ENCODE measurements at places on chromosomes 5 and 9. TPM values are rescaled to one million over a fixed set of nuclear protein-coding genes. Genes with fewer than 3 reads are reported as not detected.

- H3K27me3 ChIP-seq: no peaks in the 10 kb centered on the region
- no peak overlapping the region for H3K4me3 ChIP-seq
- H3K4me1 ChIP-seq: no peaks in the 10 kb centered on the region
- DNase-seq: no peak
- no peak overlapping the region for H3K27ac ChIP-seq
- peaks cover under 1% of the 10 kb centered on the region for H3K36me3 ChIP-seq
Observed at GRCh38 chr5:158039911-158040347, 181.0 kb upstream of the CLINT1 start.

- H3K27ac ChIP-seq: no peak overlapping the region
- DNase-seq: no peak
- no peak overlapping the region for H3K4me3 ChIP-seq
Observed at GRCh38 chr5:148623741-148624140, 30.6 kb downstream of the HTR4 start.

- H3K27ac ChIP-seq: no peak overlapping the region
- peaks cover 17% of the 10 kb centered on the region for H3K27me3 ChIP-seq
- DNase-seq: no peak
- peaks cover 3% of the 10 kb centered on the region for H3K36me3 ChIP-seq
Observed at GRCh38 chr9:7212101-7212500, 454.3 kb downstream of the KDM4C start.

GRCh38 chr9:101626295-101626694 lies 31.5 kb upstream of the PPP3R2 start:
- no peak for DNase-seq
- H3K4me3 ChIP-seq: peak overlapping the region; percentile 18
- H3K36me3 ChIP-seq: no peaks in the 10 kb centered on the region
- H3K27ac ChIP-seq: no peak overlapping the region

GRCh38 chr5:73499187-73499586 lies 945 bp downstream of the BTF3 start:
- peaks cover 3% of the 10 kb centered on the region for H3K27me3 ChIP-seq
- H3K36me3 ChIP-seq: peaks cover 32% of the 10 kb centered on the region
- H3K4me3 ChIP-seq: peak overlapping the region; percentile 95
- DNase-seq: no peak
- peak overlapping the region; percentile 97 for H3K27ac ChIP-seq
- H3K4me1 ChIP-seq: peaks cover 28% of the 10 kb centered on the region

GRCh38 chr5:89628876-89629635 lies 746.1 kb upstream of the MEF2C start:
- H3K27me3 ChIP-seq: no peaks in the 10 kb centered on the region
- no peak overlapping the region for H3K27ac ChIP-seq
- no peaks in the 10 kb centered on the region for H3K4me1 ChIP-seq

DNA sequence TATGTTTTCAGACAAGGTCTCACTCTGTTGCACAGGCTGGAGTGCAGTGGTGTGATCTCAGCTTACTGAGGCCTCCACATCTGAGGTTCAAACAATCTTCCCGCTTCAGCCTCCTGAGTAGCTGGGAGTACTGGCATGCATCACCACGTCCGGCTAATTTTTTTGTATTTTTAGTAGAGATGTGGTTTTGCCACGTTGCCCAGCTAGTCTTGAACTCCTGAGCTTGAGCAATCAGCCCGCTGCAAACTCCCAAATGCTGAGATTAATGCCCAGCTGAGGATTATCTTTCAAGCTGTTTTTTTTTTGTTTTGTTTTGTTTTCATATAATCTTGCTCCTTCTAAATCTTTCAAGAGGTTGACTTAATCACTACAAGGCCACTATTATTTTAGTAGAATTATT lies 47.3 kb upstream of the SLC28A3 start:
- no peak overlapping the region for H3K4me3 ChIP-seq
- no peaks in the 10 kb centered on the region for H3K27me3 ChIP-seq
- no peaks in the 10 kb centered on the region for H3K36me3 ChIP-seq
- H3K4me1 ChIP-seq: peaks cover 8% of the 10 kb centered on the region

- H3K27me3 ChIP-seq: no peaks in the 10 kb centered on the region
- H3K27ac ChIP-seq: no peak within 1 kb of the TSS
- no peak for DNase-seq
- no peaks in the 10 kb centered on the region for H3K36me3 ChIP-seq
- H3K4me3 ChIP-seq: no peak within 1 kb of the TSS
Observed at GRCh38 chr5:149063017-149063687, at the start of gene SH3TC2. Gene SH3TC2 (minus strand): TSS chr5:149063062. CDS start chr5:149063022, 40 bp downstream.

GRCh38 chr5:11240293-11241190 lies 479.5 kb upstream of the DAP start:
- peaks cover 14% of the 10 kb centered on the region for H3K4me1 ChIP-seq
- no peak for DNase-seq
- no peak overlapping the region for H3K27ac ChIP-seq
- no peaks in the 10 kb centered on the region for H3K27me3 ChIP-seq
- H3K4me3 ChIP-seq: peak overlapping the region; percentile 14

DNA sequence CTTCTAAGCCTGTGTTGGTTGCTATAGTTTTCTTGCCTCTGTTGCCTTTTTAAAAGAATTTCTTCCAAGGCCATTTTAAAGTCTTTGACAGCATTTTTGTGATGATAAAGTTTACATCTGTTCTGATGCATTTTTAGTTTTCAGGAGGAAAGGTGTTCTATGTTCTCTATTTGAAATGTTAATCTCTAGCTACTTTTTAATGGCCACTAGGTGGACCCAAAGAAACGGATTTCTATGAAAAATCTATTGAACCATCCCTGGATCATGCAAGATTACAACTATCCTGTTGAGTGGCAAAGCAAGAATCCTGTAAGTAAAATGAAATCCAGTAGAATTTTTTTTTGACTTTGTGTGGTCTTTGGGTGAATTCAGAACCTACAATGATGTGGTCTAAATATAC lies 60.2 kb downstream of the MELK start:
- no peaks in the 10 kb centered on the region for H3K36me3 ChIP-seq
- no peak overlapping the region for H3K4me3 ChIP-seq
- no peak overlapping the region for H3K27ac ChIP-seq

DNA sequence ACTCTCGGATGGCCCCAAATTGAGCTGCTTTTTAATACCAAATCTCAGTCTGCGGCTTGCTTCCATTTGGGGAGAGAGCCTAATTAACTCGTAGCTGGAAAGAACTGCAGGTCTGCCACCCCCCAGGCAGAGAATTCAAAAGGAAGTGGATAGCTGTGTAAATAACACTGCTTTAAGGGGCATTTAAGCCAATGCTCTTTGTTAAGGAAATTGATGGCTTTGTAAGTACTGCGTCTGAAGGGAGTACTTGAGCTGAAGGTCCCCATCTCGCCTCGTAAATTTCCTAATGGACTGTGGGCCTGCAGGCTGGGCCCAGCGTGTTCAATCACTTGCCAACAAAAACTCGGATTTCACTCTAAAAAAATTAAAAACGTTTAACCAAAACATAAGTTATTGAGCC lies 132.7 kb downstream of the PAPPA start:
- no peak overlapping the region for H3K4me3 ChIP-seq
- no peak for DNase-seq
- peaks cover 5% of the 10 kb centered on the region for H3K27me3 ChIP-seq
- no peaks in the 10 kb centered on the region for H3K4me1 ChIP-seq
- H3K27ac ChIP-seq: no peak overlapping the region

- H3K27ac ChIP-seq: peak overlapping the region; percentile 98
- H3K4me3 ChIP-seq: peak overlapping the region; percentile 85
- H3K36me3 ChIP-seq: peaks cover 35% of the 10 kb centered on the region
- peaks cover 73% of the 10 kb centered on the region for H3K4me1 ChIP-seq
Observed at GRCh38 chr9:33130961-33131789, 36.0 kb downstream of the B4GALT1 start.

DNA sequence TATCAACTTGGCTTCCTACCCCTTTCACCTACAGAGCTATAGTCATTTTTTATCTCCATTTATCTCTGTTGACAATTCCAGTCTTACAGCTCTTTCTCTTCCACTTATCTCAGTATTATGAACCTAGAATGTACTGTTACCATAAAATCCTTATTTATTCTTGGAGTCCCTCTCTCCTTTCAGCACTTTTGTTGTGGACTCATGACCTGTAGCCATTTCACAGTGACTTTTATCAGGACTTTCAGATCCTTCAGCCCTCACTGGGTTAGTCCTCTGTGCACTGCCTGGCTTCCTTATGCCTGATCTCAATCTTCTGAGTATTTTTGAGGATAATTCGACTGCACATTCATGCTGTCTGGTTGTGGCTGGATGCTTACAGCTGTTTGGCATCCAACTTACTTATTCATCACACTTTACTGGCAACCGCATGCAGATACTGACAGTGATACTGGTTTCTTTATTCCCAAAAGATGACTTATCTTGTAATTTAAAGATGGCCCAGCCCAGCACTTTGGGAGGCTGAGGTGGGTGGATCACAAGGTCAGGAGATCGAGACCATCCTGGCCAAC lies 293.3 kb downstream of the MAN2A1 start:
- H3K36me3 ChIP-seq: no peaks in the 10 kb centered on the region
- peaks cover 12% of the 10 kb centered on the region for H3K27me3 ChIP-seq
- no peaks in the 10 kb centered on the region for H3K4me1 ChIP-seq
- no peak for DNase-seq
- no peak overlapping the region for H3K27ac ChIP-seq
- no peak overlapping the region for H3K4me3 ChIP-seq

GRCh38 chr9:128275198-128276007 lies at the start of gene GOLGA2:
Gene GOLGA2 (minus strand): TSS chr9:128276007. CDS start chr9:128275976, 31 bp downstream.
- H3K36me3 ChIP-seq: no peaks in the 10 kb centered on the region
- peak; percentile 86 for DNase-seq
- peak within 1 kb of the TSS; percentile 98 for H3K4me3 ChIP-seq
- peak within 1 kb of the TSS; percentile 99 for H3K27ac ChIP-seq
- no peaks in the 10 kb centered on the region for H3K27me3 ChIP-seq

DNA sequence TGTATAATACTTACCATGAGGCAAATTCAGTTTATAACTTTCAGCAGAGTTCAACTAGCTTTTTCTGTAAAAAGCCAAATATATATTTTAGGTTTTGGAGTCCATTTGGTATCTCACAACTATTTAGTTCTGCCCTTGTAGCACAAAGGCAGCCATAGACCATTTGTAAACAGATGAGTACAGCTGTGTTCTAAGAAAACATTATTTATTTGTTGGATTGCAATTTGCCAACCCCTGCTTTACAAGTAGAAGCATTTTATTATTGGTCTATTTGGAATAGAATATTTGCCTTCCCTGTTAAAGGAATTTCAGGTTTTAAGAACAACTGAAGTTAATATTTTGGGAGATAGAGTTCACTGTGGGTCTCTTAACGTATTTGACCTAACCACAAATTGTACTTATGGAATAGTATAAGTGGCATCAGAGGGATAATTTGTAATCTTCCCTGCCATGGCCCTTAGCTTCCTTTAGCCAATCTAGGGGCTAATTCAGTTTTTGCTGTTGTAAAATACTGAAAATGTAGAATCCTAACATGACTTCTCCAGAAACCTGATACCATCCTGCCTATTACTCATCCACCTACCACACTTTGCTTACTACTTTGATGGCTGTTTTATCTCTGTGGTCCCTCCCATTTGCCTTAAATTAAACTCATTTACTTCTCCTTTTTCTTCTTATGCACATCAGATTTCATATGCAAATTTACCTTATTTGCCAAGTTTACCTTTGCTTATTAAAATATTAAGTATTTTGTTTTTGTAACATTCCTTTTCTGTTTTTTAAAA lies 109.2 kb downstream of the DMXL1 start:
- DNase-seq: no peak
- no peaks in the 10 kb centered on the region for H3K27me3 ChIP-seq
- peaks cover 4% of the 10 kb centered on the region for H3K36me3 ChIP-seq
- H3K27ac ChIP-seq: no peak overlapping the region
- no peak overlapping the region for H3K4me3 ChIP-seq

DNA sequence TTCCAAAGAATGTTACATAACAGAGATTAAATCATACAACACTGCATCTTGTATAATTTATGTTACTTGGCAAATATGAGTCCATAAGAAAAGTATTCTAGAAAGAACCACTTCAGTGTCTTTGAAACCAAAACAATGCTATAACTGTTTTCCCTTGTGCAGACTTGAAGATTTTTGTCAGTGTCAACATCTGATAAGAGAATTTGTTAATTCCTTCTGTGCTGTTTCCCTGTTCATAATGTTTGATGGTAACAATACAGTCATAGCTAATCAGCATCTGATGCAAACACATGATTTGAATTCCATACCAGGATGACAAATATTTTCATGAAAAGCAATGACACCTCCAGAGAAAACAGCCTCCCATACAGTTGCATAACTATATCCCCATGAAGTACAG lies 306.8 kb downstream of the SEMA5A start:
- H3K4me3 ChIP-seq: no peak overlapping the region
- no peak overlapping the region for H3K27ac ChIP-seq

GRCh38 chr9:116152941-116153764 lies 438 bp upstream of the PAPPA start:
- no peak for DNase-seq
- H3K4me3 ChIP-seq: no peak overlapping the region
- H3K4me1 ChIP-seq: peaks cover 2% of the 10 kb centered on the region
- H3K27me3 ChIP-seq: peaks cover 53% of the 10 kb centered on the region
- no peak overlapping the region for H3K27ac ChIP-seq
- H3K36me3 ChIP-seq: peaks cover 12% of the 10 kb centered on the region

GRCh38 chr5:8580298-8580697 lies 711.4 kb downstream of the MTRR start:
- no peaks in the 10 kb centered on the region for H3K27me3 ChIP-seq
- H3K4me1 ChIP-seq: no peaks in the 10 kb centered on the region
- no peak overlapping the region for H3K4me3 ChIP-seq
- DNase-seq: no peak
- H3K27ac ChIP-seq: no peak overlapping the region
- H3K36me3 ChIP-seq: no peaks in the 10 kb centered on the region

GRCh38 chr5:10695759-10696543 lies 65.1 kb downstream of the DAP start:
- no peaks in the 10 kb centered on the region for H3K36me3 ChIP-seq
- peak overlapping the region; percentile 69 for H3K27ac ChIP-seq
- peak overlapping the region; percentile 59 for H3K4me3 ChIP-seq
- H3K27me3 ChIP-seq: no peaks in the 10 kb centered on the region
- H3K4me1 ChIP-seq: peaks cover 21% of the 10 kb centered on the region

GRCh38 chr5:140420226-140420570 lies 18.6 kb downstream of the ANKHD1 start:
- no peak overlapping the region for H3K4me3 ChIP-seq
- no peak overlapping the region for H3K27ac ChIP-seq
- no peak for DNase-seq
- H3K4me1 ChIP-seq: peaks cover 48% of the 10 kb centered on the region

DNA sequence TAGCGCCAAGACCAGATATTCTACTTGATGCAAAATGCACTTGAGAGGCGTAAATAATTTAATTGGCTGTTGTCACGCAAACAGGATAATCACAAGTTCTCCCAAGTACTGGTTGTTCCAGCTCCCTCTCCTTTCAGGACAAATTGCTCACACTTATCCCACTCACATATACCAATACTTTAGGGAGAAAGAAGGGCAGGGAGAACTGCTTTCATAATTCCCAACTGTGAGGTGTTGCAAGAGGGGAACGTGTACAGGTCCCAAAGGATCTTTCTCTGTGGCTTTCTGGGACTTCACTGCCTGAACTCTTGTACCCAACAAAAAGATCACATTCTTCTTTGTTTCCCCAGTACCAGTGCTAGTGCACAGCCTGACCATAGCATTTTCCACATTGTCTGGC lies 21.5 kb upstream of the TGFBI start:
- H3K4me1 ChIP-seq: peaks cover 10% of the 10 kb centered on the region
- H3K36me3 ChIP-seq: no peaks in the 10 kb centered on the region
- no peak overlapping the region for H3K4me3 ChIP-seq
- H3K27me3 ChIP-seq: peaks cover 24% of the 10 kb centered on the region

DOK3 gene
- total RNA-seq: 18.0 TPM

SLCO6A1 gene
- total RNA-seq: not detected

RPL37 gene
- total RNA-seq: 1,034 TPM

SPATA31A3 gene
- not detected for total RNA-seq

TRIM14 gene
- 49.0 TPM for total RNA-seq

TLX3 gene
- total RNA-seq: not detected

ESM1 gene
- 0.73 TPM for total RNA-seq

C5orf52 gene
- total RNA-seq: not detected

SAXO1 gene
- not detected for total RNA-seq

TCF7 gene
- 6.1 TPM for total RNA-seq
